ENCODE measurements at places on chromosomes 2 and 18. TPM values are rescaled to one million over a fixed set of nuclear protein-coding genes. Genes with fewer than 3 reads are reported as not detected.

Gene PASK
- total RNA-seq, result 574 TPM

Gene FAM228A
- 1.2 TPM for total RNA-seq

Gene FBXO48
- total RNA-seq, result 4.8 TPM

Gene LBX2
- not detected for total RNA-seq

Gene ANKRD30BL
- 0.39 TPM for total RNA-seq

Gene EIF2B4
- total RNA-seq, result 55.5 TPM

Gene POTEJ
- not detected for total RNA-seq

DNA sequence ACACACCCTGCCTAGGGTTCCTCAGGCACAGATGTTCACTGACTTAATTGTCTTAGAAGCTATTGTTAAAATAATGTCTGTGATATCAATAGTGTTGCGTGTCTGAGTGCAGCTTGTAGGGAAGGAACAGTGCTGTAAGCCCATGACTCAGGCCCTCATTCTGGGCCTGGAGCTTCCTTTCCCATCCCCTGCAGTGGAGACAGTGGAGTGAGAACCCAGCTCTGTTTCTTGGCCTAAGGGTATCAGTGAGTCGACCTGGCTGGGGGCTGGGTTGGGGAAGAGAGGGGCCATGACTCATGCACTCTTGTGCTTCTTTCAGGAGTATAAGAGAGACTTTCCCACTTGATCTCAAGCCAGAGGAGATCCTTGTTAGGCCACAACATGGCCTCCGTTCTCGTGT lies 106.8 kb downstream of the HRH4 start:
- no peak for DNase-seq

DNA sequence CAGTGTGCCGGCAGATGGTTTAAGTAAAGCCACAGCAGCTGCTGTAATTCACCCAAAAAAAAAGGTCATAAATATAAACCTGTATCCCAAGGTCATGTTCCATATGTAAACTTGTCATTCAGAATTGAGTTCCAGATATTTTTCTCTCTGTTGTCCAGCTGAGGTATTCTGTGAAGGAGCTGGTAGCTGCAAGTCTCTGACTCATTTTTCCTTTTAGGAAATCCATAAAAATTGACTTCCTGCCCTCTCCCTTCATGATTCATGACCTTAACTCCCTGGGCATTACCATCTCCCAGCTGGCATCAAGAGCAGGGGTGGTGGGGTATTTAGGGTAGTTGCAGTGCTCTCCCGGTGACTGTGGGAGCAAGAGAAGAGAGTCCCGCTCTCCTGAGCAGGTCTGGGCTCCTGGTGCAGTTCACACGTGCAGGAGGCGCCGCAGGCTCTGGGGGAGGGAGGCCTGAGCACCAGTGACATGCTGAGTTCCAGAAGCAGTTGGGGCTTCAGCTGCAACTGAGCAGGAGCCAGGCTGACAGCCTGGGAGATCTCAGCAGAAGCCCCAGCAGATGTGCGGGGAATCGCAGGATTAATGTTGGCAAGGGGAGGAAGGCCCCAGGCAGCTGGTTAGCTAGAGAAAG lies 192.6 kb downstream of the MGAT5 start:
- DNase-seq, result no peak

GRCh38 chr2:99448556-99448955 lies 41.3 kb downstream of the REV1 start:
- DNase-seq, result no peak

DNA sequence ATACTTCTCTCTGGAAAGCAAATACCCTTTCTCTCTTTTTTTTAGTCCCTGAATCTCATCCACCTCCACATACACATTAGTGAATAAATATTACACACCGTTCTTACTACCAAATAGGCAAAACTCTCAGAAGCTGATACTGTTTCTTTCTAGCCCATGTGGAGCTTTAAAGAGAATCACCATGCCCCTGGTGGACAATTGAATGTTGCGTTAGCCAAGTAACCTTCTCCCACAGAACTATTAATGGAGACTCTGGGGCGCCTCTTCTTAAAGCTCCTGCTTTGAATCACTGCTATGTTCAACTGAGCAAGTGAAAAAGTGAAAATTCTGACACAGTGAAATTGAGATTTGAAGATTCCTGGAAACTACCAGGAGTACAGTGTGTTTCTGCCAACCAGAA lies 522.8 kb upstream of the CDH7 start:
- DNase-seq, result no peak

- DNase-seq, result no peak
These were observed 113.5 kb upstream of the ETAA1 start for GRCh38 chr2:67283641-67284040.

GRCh38 chr2:220134756-220135534 lies 507.5 kb downstream of the SLC4A3 start:
- no peak for DNase-seq

- DNase-seq, result no peak
These were observed 4.3 kb downstream of the VAPA start for GRCh38 chr18:9918016-9918680.

DNA sequence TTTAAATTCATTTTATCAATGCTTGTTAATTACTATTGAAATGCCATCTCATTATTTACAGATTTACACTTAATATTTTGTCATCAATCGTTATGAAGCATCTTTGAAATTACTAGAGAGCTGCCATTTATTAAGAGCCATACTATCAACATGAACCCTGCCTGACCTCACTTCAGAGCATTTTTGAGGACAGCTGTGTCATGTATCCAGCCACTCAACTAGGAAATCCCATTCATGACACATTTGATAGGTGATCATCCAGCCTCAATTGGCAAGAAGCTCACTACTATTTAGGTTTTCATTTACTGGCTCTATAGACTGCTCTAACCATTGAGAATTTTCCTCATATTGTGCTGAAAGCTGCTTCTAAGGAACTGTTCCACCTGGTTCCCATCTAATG lies 40.6 kb upstream of the TLK1 start:
- DNase-seq, result no peak

GRCh38 chr18:317618-318017 lies 49.8 kb upstream of the THOC1 start:
- no peak for DNase-seq

- DNase-seq, result no peak
These were observed 910.8 kb upstream of the CDH2 start for GRCh38 chr18:29087616-29088246.

DNA sequence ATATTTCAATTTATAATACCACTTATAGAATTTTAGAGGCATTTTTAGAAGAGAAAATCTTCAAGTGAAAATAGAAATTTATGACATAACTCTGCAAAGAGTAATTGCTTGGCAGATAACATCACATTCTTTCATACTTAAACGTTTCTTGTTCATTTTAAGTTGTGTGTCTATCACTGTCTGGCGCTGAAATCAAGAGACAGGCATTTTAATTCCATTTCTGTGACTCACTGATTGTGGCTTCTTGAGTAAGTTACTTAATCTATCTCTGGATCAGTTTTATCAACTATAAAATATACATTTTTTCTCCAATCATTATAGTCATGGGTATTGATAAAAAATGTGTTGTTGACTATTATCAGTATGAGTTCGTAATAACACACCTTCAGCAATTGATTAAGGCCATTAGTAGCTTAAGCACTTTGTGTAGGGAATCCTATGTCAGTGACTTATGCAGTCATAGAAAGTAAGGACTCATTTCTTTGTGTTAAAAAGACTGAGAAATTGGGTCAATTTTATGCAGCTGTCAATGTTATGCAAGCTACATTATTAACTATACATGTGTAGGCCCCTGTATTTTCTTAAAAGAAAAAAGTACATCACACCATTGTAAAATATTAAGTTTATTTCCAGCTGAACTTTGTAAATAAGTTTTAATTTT lies 497.3 kb downstream of the CCDC85A start:
- DNase-seq, result no peak

DNA sequence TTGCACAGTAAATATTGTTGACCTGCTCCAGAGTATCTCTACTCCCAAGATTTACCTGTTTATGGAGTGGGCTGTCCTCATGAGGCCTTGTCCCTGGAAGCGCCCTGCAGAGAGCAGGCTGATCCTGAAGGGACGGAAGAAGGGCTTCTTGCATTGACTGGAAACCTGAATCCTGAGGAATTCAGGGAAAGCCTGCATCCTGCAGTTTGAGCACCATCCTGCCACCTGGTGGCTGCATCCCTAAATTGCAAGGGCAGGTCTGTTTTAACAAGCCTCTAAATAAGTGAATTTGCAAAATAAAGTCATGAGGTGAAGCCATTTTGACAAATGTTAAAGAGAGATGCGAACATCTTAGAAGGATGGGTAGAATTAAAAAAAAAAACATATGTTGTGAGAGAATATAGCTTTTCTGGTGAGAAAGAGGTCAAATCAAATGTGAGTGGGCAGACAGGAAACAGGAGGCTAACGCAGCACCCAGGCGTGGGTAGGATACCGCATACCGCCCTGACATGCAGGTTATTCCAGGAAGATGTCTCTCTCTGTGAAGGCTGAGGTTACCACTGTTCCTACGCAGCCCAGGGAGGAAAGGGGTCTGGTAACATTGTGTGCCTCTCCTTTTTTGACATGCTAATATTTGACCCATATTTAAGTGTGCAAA lies 754.9 kb downstream of the RNF144A start:
- peak; percentile 61 for DNase-seq

GRCh38 chr2:151655663-151656398 lies 78.4 kb downstream of the NEB start:
- DNase-seq, result no peak

GRCh38 chr2:64196963-64197362 lies 52.7 kb upstream of the PELI1 start:
- DNase-seq, result no peak

DNA sequence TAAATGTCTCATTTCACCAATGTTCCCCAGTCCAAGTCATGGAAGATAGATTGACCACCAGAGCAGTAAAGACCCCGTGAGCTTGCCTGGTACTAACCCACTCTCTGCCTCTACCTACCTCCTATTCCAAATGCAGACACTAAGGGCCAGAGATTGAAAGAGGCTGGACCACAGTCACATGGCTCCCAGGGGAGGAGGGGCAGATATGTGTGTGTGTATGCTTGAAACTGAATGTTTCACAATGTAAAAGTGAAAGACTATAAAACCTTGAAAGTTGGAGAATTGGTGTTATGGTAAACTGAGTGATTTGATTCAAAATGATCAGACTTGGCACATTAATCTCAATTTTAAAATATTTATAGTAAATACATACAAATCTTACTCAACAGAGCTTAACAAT lies 21.7 kb upstream of the KLHL29 start:
- no peak for DNase-seq

- no peak for DNase-seq
These were observed 141.4 kb upstream of the PIEZO2 start for GRCh38 chr18:11290786-11291185.

- DNase-seq, result no peak
These were observed 42.0 kb downstream of the CCDC148 start for GRCh38 chr2:158414538-158414937.

DNA sequence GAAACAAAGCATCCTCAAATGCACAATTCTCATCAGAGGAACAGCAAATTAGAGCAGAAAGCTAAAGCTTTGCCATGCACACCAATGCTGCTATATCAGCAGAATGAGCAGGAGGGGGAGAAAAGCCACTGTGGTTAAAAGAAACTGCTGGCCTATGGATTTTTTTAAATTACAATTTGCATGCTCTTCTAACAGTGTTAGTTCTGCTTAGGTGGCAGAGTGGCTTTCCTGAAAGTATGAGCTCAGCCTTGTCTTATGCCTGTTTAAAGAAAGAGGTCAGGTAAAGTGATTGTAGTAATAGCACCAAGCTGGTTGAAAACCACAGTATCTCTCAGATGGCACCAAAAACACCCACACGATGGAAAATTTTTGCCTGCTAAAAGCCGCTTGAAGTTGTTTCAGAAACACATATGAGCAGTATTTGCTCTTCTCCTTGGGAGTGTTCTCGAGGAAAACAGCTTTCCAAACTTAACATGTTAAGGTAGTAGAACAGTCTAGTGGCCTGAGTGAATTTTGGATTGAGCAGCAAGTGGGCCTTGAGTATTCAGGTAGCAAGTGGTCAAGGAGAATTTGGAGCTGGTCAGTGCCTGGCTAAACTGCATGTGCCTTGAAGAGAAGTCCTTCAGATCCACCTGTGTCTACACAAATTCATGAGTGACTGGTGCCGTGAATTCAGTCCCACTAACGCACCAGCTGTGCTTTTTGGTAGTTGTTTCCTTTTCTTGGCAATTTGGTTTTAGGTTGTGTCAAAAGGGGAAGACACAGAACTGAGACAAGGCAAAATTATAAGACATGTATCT lies 19.6 kb upstream of the NDUFV2 start:
- DNase-seq, result no peak

DNA sequence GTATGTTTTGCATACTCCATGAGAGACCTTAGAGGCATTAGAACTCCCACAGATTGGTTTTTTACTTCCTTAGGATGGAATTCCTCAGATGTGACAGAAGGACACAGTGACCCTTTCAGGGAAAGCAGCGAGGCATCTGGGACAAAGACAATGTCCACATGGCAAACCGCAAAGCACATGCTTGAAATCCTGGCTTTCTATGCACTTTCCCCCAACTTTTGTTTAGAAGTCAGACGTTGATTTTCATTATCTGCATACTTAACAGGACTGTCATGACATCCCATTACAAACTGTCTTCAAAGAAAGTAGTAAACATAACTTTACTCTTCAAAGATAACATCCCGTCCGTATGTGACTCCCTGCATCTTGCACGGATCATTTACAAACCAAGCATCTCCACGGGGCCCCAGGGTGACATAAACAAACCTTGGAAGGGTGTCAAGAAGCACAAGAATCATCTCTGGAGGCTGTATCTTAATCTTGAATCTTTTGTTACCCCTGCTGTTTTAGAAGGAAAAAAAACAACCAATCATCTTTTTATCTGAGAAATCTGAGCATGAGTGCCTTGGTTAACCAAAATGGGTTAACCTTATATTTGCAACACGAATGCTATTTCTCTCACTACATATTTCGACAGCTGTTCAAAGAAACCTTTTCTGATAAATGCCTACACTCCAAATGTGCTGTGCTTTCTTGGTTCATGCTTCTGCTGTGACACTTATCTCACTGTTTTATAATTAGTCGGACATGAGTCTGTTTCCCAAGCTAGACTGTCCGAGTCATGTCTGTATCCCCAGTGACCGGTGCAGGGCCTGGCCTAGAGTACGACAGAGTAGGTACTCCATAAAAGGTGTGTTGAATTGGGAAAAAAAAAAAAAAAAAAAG lies 90.8 kb downstream of the CCBE1 start:
- DNase-seq, result no peak

DNA sequence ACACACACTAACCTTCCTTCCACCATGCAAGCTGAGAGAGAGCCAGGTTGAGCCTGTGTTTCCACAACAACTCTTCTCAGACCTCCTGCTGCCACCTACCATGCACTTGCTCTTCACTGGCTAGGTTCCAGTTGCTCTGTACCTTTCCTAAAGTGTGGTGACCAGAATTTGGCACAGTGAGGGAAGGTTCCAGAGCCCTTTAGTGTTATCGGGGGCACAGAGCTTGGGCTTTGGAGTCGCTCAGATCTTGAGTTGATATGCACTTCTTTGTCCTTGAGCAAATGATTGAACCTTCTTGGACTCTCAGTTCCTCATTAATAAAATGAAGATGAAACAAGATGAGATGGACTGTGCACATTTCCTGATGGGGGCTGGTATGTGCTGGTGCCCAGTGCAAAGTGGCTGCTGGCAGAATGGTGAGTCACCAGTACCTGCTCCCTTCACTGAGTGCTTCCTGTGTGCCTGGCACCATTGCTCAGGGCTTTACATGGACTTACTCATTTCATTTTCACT lies 47.1 kb downstream of the NEDD4L start:
- DNase-seq, result peak; percentile 3
